MCF 10A (cell line): ENCODE measurements at places on chromosomes 3 and 15. TPM values are rescaled to one million over a fixed set of nuclear protein-coding genes. Genes with fewer than 3 reads are reported as not detected.

The WDR93 gene
- total RNA-seq: 0.33 and 0.47 TPM in 2 replicates

The ALPK3 gene
- total RNA-seq: 0.07 and 0.10 TPM in 2 replicates

GRCh38 chr3:50003824-50004223 is 63.9 kb downstream of the RBM6 start:
- DNase-seq: no peak

- peak; percentile 53 for DNase-seq
These were observed 29.6 kb downstream of the PSTPIP1 start for GRCh38 chr15:77024273-77025082.

- DNase-seq: no peak
These were observed 32.3 kb downstream of the MYO1E start for GRCh38 chr15:59340325-59340724.

GRCh38 chr15:50939911-50940310 is 31.4 kb downstream of the AP4E1 start:
- no peak for DNase-seq
